ENCODE measurements at places on chromosomes 13 and 19.
A peak's percentile ranks its signal among the peaks of the same experiment; 100 is the strongest.

- DNase-seq = peak; percentile 2
Observed at GRCh38 chr19:23071147-23071511, 45.7 kb upstream of the ZNF730 start.

DNA sequence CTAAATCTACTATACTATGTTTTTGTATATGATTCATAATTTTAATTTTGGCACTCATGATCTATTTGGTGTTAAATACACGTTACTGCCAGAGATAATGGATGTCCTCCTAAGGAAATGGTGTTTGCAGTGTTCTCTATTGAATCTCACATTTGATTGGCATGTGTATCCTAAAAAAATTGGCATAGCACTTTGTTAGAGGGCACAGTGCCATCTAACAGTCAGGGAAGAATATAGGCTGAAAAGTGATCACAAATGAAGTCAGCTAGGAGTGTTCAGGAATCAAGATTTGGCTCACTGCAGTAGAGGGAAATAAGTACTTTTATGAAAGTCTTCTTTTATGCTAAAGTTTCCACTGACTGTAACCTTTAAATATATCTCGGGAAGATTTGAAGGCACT is 624.6 kb downstream of the GPC6 start:
- no peak for DNase-seq

- no peak for DNase-seq
Observed at GRCh38 chr19:40431698-40432097, 5.9 kb upstream of the SERTAD1 start.

- DNase-seq = peak; percentile 73
Observed at GRCh38 chr19:11197291-11198174, at the start of gene KANK2. TSS of gene KANK2 (minus strand) at chr19:11197545. CDS start at chr19:11194511, 3,034 bp downstream.

DNA sequence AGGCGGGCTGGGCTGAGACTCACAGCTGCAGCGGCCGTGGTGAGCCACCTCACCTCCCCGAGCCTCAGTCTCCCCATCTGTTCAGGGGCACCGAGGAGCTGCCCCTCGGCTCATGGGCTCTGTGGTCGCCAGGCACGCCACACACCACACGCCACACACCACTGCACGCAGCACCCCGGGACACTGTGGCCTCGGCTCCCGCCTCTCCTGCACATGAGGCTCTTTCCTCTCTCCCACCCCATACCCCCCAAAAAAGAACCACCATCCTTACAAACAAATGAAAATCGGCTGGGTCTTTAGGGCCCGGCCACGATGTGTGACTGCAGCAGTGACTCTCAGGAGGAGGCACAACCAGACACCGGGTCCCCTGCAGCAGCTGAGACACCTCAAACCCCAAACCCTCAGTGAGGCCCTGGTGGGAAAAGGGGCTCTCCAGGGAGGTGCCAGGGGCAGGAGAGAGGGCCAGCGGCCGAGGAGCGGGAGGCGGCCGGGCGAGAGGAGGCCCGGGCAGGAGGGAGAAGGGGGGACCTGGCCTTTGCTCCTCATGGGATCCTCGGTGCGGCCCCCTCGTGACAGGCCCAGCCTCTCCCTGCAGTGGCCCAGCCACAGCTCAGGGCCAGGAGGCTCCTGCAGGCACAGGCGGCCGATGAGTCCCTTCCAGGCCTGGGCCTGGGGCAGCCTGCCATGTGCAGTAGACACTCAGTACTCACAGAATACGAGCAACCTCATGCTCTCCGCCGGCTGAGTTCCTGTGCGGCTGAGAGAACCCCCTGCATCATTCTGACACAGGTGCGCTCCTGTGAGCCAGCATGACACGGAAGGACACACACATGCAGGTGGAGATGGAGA is 66.3 kb downstream of the RASA3 start:
- DNase-seq = no peak

DNA sequence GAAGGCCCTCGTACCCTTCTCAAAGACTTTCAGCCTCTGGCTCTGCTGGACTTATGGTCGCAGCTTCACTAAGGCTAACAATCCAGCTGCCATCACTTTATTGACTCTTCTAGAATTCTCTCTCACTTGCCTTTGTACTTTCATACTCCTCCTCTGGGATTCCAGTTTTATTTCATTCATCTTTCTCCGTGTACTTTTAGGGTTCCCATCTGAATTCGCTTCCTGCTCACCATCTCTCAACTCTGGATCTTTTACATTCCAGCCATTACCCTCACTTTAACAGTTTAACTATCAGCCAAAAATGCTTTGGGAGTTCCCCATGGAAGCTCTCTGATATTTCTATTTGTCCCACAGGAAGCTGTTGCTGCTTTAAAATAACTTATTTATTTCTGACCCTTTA is 149.3 kb upstream of the KL start:
- DNase-seq = no peak

DNA sequence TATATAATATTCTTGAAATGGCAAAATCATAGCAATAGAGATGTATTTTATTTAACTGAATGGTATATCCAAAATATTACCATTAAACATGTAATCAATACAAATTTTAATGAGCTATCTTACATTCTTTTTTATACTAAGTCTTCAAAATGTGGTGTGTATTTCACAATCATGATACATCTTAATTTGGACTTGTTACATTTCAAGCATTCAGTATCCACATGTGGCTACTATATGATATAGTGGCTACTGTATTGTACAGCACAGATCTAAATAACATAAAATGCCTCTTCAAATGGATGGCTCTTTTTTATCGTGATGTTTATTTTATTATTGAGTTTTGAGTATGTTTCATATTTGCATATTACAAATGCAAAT is 8.0 kb downstream of the TEX101 start:
- no peak for DNase-seq

DNA sequence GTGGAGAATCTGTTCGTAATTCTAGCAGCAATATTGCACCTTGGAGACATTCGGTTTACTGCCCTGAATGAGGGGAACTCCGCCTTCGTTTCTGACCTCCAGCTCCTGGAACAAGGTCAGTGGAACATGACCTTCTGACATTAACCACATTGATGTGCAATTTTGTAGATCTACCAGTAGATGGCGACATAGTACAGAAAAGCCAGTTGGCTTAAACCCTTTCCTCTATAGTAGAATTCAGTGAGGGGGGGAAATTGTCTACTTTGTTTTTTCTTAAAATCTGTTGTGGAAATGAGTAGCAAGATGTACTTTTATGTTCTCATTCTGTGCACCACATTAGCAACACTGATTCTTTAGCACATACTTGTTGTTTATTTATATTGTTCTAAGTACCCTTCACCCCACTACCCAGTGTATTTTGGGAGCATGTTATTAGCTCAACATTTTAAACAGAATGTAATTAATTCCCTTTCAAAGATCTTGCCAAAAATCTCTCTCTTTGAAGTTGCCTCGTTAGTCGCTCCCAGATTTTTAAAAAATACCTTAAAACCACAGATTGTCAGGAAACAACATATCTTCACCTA is 332.2 kb downstream of the MYO16 start:
- DNase-seq = peak; percentile 62

DNA sequence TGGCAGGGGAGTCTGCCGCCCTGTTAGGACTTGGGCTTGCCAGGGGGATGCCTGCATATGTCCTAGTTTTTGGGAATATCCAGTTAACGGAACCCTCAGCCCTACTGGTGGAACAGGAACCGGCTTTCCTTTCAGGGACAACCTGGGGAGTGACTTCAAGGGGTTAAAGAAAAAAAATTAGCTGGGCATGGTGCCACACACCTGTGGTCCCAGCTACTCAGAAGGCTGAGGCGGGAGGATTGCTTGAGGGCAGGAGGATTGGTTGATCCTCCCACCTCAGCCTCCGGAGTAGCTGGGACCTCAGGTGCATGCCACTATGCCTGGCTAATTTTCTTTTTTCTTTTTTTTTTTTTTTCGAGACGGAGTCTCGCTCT is 22.5 kb downstream of the LDLR start:
- DNase-seq = no peak

- DNase-seq = no peak
Observed at GRCh38 chr19:47702671-47703070, 10.6 kb upstream of the EHD2 start.

DNA sequence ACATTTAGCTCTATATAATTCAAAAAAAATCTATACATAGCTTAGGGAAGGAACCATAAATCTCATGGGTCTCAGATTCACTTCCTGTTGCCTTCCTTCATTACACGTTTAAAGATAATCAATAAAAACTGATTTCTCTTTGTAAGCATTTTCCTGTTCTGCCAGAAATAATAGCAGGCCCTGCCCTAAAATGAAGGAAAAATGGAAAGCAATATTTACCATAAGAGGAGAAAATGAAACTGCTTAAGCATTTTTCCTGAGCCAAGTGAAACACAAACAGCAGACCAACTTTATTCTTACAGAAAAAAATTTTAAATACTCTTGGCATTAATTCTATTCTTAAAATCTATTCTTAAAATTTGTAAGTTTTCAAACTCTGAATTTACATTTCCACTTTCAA is 4.0 kb downstream of the LHFPL6 start:
- DNase-seq = no peak

DNA sequence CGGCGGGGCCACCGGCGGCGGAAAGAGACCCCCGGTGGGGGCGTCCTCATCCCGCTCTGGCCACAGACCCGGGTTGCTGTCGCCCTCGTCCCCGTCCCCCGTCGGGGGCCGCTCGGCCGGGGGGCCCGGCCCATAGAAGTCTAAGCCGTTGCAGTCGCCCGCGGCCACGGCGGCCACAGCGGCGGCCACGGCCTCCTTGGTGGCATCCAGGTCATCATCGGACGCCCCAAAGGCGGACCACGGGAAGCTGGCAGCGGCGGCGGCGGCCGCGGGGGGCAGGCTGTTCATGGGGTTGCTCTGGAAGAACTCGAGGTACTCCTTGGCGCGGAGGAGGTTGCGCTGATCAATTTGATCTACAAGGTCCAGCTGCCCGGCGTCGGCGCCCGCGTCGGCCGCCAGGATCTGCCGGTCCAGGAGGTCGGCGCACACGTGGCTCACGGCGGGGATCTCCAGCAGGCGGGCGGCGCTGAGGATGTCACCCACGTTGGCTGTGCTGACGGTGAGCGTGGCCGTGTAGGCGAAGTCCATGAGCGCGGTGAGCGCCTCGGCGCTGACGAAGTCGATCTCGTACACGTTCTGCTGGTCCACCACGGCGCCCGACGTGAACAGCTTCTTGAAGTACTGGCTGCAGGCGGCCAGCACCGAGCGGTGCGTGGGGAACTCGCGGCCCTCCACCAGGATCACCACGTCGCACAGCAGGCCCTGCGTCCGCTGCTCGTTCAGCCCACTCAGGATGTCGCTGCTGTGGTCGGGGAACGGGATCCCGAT is 12.1 kb downstream of the ZBTB7A start:
- DNase-seq = no peak

DNA sequence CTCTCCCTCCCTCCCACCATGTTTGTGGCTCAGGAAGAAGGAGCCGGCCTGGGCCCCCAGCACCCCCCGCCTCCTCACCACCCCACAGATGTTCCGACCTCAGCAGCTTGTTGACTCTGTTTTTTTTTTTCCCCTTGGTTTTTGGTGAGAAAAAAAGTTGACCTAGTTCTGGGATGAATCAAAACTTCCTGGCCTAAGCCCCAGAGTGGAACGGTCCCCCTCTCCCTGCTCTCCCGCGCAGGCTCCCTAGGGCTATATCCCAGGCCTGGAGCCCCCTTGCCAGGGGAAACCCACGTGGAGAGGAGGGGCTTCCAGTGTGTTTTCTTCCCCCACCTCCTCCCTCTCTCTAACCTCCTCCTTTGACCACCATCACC is 4.0 kb downstream of the COL5A3 start:
- no peak for DNase-seq

GRCh38 chr13:105788530-105788929 is 746.9 kb downstream of the EFNB2 start:
- no peak for DNase-seq

- no peak for DNase-seq
Observed at GRCh38 chr13:28336193-28336657, 158.7 kb downstream of the FLT1 start.

DNA sequence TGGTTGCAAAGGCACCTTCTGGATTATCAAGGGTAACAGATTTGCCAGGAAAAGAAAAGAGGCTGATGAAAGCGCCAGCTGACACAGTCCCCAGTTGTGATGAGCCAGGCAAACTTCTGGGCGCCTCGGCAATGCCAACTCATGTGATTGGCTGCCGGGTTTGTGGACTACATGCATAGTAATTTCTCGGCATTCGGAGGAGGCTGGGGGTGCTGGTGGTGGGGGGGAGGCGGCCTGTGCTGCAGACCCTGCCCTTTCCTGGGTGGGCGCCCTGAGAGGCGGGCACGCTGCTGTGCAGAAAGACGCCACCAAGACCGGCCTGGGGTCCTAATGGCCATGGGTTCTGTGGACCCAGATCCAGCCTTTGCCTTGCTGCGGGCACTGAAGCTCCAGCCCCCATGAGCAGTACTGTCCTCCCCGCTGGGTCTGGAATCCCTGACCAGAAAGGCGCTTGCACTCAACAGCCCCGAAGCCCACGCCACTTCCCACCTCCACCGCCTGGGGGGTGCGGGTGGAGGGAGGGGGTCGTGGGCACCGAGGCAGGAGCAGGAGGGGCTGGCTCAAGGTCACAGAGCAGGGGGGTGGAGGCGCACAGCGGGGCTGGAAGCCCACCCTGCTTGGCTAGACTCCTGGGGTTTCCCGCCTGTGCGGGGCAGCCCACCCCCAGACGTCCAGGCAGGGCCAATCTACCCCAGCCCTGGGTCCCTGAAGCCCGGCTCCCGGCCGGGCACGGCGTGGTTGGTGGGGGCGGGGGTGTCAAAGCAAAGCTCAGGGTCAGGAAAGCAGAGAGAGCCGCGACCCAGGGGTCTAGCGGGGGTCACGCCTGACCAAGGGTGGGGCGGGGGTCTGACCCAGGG is 1.0 kb downstream of the DIRAS1 start:
- DNase-seq = no peak

DNA sequence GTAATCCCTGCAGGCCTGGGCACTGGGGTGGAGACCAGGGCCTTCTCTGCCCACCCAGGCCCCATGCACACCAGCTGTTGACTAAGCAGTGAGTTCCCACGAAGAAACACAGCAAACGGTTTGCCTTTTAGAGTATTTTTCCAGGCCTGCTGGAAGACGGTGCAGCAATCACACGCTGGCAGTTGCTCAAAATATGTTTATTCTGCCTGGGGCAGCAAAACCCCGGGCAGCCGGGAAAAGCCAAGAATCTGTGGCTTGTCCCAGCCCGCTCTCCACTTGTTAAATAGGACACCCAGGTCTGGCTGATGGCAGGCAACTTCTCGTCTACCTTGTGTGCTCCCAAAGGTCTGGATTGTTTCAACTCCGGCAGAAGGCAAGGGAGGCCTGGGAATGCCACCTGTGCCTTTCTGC is 40.8 kb downstream of the GGACT start:
- no peak for DNase-seq

GRCh38 chr13:38980750-38981078 is 9.9 kb downstream of the STOML3 start:
- DNase-seq = peak; percentile 83

DNA sequence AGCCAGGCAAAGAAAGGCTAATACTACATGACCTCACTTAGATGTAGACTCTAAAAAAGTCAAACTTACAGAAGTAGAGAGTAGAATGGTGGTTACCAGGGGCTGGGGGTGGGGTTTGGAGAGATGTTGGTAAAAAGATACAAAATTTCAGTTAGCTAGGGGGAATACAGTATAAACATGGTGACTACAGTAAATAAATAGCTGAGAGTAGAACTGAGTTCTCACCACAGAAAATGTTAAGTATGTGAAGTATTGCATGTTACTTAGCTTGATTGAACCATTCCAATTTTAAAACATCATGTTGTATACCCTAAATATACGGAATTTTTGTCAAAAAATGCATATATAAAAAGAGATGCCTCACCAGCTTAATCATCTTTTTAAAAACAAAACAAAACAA is 67.5 kb upstream of the DOCK9 start:
- no peak for DNase-seq

Data from NCI-H1930 (cell line).